ENCODE measurements at places on chromosomes 2 and 18.

GRCh38 chr18:59380706-59381105, 21.6 kb upstream of the LMAN1 start:
- no peak for DNase-seq

GRCh38 chr2:161166538-161167409, 6.5 kb downstream of the TANK start:
- no peak for DNase-seq

DNA sequence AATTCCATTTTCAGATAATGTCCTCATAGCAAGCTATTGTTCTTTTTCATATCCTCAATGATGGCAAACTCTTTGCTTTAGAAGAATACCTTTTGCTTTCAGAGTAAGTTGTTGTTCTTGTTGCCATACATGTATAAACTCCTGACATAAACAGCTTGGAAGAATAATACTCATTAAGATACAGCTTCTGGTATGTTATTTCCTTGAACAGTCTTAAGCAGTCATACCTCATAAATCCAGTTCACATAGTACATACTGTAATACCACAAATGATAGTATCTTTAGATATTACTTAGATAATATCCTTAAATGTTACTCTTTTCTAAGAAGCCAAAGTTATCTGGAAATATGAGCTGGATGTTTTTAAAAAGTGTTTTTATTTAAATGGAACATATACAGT, 23.2 kb downstream of the METTL8 start:
- DNase-seq: no peak

DNA sequence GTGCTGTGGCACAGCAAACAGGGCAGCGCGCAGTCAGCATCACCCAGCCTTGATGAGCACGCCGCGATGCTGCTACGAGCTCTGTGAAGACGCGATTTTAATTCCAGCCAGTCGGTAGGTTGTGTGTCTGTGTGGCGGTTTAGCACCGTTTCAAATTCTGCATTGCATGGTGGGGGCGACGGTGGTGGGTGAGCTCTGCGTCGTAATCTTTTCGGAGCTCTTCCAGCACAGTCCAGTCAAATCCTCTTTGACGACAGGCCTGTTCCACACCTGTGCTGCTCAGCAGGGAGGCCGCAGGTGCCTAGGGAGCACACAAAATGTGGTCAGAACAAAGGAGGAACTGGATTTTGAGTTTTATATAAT, 8.6 kb downstream of the ALLC start:
- DNase-seq: no peak

DNA sequence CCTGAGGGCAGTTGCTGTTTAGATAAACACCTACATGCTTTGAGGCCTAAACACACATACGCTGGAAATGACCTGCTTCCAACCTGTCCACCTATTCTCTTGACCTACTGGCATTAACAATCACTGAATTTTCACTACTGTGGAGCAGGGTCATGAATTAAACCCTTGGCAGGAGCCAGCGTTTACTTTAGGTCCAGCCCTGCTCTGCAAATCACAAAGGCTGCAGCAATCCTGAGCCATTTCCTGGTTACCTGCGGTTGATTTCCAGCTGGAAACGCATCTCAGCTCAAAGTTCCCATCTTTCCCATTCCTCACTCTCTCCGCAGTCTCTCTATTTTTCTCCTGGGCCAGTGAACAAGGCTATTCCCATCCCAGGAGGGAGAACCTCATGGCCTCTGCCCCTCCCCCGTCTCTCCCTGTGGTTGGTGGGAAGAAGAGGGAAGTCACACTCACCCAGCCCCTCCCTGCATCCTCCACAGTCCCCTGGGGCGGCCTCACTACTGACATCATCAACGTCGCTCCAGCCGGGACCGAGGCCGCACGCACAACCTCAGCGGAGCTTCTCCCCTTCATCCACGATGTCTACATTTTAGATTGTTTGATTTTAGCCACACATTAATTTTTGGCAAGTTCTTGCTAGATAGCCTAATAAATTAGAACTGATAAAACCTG, 84.5 kb upstream of the SNTG2 start:
- DNase-seq: no peak

- no peak for DNase-seq
Measured at GRCh38 chr18:79630281-79631095, 49.1 kb upstream of the CTDP1 start.

- DNase-seq: no peak
Measured at GRCh38 chr18:3172097-3172496, 47.7 kb downstream of the MYOM1 start.

GRCh38 chr2:234676109-234676782, 179.4 kb upstream of the ARL4C start:
- DNase-seq: no peak

- no peak for DNase-seq
Measured at GRCh38 chr2:229330952-229331351, 59.9 kb upstream of the PID1 start.

Data from NCI-H1092 (cell line).